ENCODE measurements at places on chromosomes 3 and 15.

DNA sequence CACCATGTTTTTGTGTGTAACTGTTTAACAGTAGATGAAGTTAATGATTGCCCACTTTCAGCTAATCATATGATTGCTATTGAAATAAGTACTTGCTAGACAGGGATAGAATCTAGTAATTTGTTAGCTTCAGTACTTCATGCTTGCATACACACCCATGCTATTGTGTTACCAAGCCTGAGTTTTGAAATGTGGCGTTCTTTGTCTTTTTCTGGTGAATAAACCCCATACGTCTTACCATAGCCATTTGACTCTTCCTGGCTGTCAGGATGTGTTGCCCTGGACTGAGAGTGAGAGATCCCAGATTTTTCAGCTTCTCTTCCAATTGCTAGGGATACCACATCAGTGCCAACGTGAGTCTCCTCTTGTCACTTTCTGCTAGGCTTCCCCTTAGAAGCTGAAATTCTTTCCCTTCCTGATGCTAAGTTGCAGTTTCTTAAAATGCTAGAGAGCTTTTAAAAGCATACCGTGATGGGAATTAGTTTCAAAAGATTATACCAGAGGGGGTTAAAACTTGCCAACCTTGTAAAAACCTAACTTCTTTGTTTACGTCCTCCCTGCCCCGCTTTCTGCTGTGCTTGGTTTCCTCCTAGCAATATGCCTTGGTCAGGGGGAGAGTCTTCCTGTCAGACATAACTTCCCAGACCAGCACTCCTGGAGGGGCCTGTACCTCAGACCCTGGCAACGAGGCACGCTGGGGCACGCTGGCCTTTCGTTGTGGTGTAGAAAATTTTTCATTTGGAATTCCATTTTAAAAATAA is 62.9 kb upstream of the ULK4 start:
- no peak for DNase-seq

DNA sequence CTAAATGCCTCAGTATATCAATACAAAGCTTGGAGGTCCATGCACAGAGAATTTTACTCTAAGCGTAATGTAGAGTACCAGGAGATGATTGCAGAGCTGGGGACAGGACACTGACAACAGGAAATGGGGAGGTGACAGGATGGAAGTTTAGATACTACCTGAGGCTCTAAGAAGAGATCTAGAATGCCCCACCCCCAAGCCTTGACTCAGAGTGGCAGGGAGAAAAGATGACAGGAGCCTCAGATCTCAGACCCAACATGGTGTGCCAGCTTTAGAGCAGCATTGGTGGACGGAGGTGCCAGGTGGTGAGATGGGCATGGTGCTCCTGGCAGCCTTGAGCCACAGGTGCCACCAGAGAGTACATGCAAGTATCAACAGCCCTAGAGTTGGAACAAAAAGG is 62.5 kb downstream of the LYZL4 start:
- no peak for DNase-seq

DNA sequence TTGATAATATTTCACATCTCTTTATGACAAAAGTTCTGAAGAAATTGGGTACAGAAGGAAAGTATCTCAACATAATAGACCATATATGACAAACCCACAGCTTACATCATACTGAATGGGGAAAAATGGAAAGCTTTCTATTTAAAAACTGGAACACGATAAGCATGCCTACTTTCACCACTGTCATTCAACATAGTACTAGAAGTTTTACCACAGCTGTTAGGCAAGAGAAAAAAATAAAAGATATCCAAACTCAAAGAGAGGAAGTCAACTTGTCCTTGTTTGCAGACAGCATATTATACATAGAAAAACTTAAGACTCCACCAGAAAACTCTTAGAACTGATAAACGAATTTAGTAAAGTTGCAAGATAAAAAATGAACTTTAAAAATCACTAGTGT is 40.3 kb downstream of the COPS2 start:
- no peak for DNase-seq

DNA sequence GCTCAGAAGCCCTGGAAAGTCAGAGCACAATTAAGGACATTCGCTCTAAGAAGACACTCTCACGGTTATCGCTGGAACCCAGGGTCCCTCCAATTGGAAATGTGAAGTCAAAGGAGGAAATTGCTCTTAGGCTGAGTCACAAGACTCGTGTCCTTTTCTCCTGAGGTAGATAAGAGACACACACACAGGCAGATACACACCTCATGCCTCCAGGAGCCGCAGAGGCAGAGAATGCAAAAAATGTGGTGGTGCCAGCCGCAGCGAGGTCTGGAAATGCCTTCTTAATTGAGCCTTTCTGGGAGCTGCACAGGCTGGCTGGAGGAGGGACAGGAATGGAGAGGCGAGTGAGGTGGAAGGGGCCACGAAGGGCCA is 189.3 kb downstream of the OPA1 start:
- DNase-seq = no peak
